HuH-7.5 (cell line): ENCODE measurements at places on chromosomes 6 and 20.

DNA sequence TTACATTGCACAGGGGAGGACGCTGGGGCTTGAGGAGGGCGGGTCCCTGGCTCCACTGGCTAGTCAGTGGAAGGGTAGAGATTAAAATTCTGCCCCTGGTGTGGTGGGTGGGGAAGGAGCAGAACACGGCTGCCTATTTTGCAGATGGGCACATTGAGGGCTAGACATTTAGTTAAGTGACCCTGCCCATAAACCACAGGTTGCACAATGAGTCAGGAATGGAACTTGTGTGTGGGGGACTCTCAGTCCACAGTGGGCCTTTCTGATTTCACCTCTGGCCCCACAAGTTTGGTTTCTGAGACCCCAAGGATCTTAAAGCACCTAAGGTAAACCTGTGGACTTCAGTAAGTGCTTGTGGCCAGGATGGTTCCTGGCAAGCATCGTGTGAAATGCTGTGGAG is 22.0 kb upstream of the CCDC167 start:
- DNase-seq, result no peak

GRCh38 chr6:106520711-106521401 is 108.4 kb downstream of the RTN4IP1 start:
- no peak for DNase-seq

DNA sequence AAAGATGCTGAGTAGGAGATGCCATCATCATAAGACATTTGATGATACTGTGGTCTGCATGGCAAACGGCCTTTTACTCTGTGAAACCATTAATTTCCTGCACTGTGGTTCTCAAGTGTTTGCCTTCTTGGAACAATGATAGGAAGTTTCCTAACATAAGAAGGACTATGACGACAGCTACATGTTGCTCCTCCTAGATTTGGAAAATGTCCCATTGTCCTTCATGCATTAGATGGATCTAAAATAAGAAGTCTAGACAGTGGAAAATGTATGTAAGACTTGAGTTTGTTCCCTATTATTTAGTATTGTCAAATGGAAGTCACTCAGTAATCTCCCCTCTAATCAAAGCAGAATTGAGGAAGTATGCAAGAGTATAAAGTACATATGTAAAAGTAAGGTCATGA is 98.5 kb upstream of the TMEM170B start:
- no peak for DNase-seq

- DNase-seq, result no peak
Observed at GRCh38 chr6:156347246-156347645, 429.9 kb upstream of the ARID1B start.

DNA sequence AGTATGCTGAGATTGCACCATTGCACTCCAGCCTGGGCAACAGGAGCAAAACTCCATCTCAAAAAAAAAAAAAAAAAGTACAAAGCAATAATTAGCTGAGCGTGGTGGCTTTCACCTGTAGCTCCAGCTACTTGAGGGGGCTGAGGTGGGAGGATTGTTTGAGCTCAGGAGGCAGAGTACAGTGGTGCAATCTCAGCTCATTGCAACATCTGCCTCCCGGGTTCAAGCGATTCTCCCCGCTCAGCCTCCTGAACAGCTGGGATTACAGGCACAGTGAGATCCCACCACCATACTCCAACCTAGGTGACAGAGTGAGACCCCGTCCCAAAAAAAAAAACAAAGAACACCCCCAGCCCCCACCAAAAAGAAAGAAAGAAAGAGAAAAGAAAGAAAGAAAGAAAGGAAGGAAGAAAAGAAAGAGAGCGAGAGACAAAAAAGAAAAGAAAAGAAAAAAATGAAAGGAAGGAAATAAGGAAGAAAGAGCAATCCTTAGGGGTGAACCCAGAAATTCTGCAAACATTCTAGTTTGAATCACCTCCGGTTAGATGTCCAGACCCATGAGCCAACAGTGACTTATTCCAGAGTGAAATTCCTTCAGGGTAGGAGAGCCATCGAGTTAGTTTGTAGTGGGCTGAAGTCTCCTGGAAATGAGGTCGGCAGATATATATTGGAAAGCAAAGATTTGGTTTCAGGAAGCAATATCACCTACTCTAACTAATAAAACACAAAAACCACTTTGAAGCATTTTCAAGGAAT is 3.2 kb upstream of the RIPOR3 start:
- DNase-seq, result no peak

- DNase-seq, result no peak
Observed at GRCh38 chr20:1882026-1882425, 13.2 kb upstream of the SIRPA start.
